ENCODE measurements at places on chromosomes 1 and 21.
A peak's percentile ranks its signal among the peaks of the same experiment; 100 is the strongest.

GRCh38 chr21:38434913-38435533 is 63.3 kb downstream of the ERG start:
- DNase-seq, result no peak

DNA sequence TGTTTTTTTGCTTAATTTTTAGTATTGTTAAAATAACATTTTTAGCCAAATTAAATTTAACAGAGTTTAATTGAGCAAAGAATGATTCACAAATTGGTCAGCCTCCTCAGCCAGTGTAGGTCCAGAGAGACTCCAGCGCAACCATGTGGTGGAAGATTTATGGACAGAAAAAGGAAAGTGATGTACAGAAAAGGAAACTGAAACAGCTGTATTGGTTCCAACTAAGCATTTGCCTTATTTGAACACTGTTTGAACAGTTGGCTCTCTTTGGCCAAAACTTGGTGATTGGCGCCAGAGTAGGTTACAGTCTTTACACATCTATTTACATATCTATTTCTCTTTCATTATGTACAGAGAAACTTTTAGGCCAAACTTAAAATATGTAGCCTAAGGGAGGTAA is 19.4 kb downstream of the RPS6KC1 start:
- DNase-seq, result no peak

DNA sequence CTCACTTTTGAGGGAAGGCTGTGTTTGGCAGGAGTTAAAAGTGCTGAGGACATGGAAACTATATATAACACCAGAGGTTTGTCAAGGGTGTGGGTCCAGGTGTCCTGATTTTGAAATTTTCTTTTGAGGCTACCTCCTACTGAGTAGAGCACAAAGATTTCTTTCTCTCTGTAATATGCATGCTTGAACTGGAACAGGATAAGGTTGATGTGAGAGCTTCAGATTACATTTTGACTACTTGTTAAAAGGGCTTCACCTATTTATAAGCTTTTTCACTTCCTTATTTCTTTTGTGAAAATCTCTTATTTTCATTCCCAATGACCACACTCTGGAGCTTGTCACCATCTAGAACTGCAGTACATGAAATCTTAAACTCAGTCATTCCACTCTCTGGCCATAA is 59.8 kb upstream of the PLA2G4A start:
- no peak for DNase-seq

DNA sequence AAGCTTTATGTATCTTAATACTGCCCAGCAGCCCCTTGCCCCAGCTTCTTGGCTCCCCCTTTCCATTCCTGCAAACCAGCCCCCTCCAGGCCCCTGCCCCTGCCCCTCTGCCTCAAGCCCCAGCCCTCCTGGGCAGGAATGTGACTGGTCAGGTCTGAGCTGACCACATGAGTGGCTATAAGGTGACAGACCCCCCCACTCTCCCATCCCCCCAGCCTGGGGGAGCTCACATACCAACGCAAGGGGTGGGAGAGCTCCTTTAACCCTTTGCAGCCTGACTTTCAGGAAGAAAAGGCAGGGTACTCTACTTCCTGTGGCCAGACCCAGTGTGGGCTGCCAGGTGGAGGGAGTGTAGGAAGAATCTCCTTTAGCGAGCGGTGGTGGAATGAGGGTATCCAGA is 33.2 kb downstream of the AHDC1 start:
- peak; percentile 69 for DNase-seq

- DNase-seq, result no peak
Observed at GRCh38 chr1:224872832-224873433, 56.5 kb upstream of the DNAH14 start.

- no peak for DNase-seq
Observed at GRCh38 chr1:173427146-173428054, 49.7 kb upstream of the PRDX6 start.

- no peak for DNase-seq
Observed at GRCh38 chr1:20735581-20736111, 3.1 kb upstream of the SH2D5 start.

- DNase-seq, result no peak
Observed at GRCh38 chr1:27980216-27980845, 20.6 kb downstream of the XKR8 start.

DNA sequence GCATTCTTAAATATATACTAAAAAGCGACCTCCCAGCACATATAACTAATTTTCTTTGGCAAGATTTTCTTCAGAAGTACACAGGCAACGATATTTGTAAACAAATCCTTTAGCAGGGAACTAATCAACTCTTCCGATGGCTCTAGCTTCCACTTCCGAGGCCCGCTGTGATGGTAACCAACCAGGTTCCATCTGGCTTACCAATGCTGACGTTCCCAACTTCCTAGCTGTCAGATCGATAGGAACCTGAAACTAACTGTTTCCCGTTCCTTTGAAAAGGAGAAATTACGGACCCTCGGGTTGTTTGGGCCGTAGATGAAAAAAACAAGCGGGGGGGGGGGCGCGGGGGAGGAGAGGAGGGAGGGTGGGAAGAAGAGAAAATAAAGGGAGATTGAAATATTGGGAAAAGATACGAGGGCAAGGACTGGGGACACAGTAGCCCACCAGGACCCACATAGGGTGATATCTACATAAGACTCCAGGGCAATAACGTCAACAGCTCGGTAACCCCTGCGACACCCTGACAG is 513 bp downstream of the GTF2B start:
- DNase-seq, result peak; percentile 27

DNA sequence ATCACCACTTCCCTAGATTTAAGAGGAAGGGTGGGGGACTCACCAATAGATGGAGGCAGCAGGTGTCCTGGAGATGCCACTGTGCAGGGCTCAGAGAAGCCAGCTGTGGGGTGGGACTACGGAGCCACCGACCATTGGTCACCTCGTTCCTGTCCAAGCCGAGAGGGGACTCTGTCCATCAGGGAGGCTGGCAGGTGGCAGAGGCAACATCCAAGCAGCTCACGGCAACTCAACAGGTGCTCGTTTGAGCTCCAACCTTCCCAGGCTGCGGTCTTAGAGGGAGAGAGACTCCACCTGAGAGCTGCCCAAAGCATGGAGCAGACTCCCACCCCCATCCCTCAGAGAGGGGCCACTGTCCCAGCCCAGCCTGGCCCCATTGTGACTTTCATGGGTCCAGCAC is 71.4 kb downstream of the IGSF21 start:
- DNase-seq, result no peak

DNA sequence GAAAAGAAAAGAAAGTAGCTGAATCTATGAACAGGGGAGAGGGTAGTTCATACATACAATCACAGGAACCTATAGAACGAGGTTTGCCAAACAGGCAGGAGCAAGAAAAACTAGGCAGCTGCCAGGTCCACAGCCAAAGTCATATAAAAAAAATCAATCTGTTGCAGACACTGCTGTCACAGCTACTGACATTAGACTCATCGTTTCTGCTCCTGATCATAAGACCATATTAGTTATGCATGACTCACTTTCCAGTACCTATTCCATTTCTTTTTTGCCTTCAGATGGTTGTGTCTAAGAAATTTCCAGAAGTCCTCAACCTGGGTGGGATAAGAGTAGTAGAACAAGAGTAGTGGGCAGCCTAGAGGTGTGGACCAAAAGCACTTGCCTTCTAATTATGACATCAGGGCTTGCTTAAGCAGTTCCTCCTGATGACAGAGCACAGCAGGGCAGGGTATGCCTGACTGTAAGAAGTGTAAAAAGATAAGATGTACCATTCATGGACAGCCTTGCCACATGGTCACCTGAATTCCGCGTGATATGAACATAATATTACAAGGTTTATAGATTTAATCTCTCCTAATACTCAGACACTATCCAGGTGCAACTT is 323.2 kb upstream of the SGIP1 start:
- DNase-seq, result no peak

- peak; percentile 29 for DNase-seq
Observed at GRCh38 chr1:2412773-2413494, 570 bp upstream of the PEX10 start.

- no peak for DNase-seq
Observed at GRCh38 chr1:180435566-180435965, 66.8 kb downstream of the ACBD6 start.

GRCh38 chr1:50427818-50428779 is 4.9 kb upstream of the DMRTA2 start:
- peak; percentile 42 for DNase-seq

DNA sequence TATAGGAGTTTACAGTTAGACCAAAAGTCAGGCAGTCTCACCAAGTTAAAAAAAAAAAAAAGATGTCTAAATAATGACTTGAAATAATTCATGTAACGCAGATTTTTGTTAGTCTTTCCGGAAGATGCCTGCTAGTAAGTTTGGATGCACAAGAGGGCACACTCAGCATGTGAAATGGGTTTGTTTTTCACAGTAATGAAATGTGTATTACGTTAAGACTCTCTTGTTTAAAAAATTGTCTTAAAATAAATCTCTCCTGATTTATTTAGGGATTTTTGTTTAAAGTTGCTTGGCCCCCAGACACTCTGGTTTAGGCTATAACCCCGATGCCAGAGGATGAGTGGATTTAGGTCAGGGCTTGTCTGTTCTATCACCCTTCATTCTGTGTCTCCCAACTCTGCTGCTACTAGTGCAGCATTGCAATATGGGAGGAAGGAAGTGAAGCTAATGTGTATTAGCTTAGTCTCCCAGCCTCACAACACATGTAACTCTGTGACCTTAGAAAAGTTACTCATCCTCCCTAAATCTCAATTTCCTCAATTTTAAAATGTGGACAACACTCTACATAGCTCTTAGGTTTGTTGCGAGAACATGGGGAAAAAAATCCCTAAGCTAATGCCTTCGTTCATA is 25.7 kb downstream of the CTH start:
- no peak for DNase-seq

GRCh38 chr1:192506741-192507155 is 68.8 kb upstream of the RGS1 start:
- DNase-seq, result no peak

DNA sequence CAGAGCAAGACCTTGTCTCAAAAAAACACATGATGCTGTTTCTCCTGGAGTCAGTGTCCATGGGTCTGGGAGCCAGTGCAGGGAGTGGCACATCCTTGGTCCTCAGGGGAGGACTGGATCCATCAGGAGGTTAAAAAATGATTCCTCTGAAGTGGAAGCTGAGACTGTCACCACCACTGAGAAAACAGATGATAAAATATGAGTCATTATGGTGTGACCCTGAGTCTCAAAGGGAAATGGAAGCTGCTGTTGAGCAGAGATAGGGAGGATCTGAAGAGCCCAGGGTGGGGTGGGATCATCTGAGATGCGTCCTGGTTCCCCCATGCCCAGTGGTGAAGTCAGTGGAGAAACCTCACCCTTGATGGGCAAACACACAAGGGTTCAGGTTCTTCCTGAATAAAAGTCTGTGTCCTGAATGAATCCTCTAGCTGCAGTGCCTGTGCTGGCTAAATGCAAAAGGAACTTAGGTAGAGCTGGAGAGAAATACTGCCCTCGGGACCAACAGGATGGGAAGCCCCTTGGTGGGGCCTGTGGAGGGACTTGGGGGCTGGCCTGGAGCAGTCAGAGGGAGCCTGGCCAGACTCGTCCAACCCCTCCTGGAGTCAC is 61.6 kb upstream of the TENT5B start:
- DNase-seq, result no peak

DNA sequence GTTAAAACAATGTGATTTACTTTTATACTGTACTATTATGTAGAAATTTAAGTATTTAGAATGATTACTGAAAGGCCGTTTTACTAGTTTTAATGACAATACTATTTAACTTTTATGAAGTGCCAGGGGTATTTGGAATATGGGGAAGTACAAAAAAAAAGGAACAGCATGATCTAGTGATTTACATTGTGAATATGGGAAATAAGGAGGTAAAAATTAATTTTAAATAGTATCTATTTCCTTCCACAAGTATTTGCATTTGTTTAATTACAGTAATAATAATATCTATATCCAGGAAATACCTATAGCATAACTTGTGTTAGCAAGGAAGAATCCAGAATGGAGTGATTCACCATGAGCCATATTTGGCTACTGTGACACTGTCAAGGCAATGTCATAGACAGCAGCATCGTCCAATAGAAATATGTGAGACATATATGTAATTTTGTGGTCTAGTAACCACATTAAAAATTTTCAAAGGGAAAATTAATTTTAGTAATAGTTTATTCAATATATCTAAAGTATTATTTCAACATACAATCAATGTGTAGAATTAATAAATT is 22.0 kb downstream of the CNST start:
- DNase-seq, result no peak

- DNase-seq, result peak; percentile 37
Observed at GRCh38 chr1:55071477-55071876, 32.1 kb downstream of the PCSK9 start.

- no peak for DNase-seq
Observed at GRCh38 chr21:32018381-32018780, 145.6 kb downstream of the HUNK start.

DNA sequence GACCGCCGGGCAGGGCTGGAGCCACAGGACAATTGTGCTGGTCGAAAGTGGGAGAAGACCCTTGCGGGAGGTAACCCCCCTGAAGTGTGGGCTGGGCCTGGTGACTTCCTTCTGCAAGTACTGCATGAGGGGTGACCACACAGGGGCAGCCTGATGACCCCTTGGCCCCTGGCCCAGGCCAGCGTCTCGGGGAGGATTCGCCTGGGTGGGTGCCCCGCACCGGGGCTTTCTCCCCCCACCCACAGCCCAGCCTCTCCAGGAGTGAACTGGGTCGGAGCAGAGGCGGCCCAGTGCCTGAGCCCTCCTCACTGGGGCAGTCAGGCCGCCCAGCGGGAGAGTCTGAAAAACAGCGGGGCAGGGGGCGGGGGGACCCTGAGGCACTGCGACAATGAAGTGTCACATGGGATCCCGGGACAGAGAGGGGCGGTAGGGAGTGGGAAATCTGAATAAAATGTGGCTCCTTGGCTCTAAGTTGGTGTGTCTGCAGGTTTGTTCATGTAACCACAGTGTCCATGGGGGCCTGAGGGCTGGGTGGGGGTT is 1.6 kb upstream of the DNMT3L start:
- peak; percentile 68 for DNase-seq

GRCh38 chr1:217062586-217062985 is 339.4 kb upstream of the ESRRG start:
- no peak for DNase-seq

- no peak for DNase-seq
Observed at GRCh38 chr1:10586125-10586524, 111.4 kb downstream of the PEX14 start.

DNA sequence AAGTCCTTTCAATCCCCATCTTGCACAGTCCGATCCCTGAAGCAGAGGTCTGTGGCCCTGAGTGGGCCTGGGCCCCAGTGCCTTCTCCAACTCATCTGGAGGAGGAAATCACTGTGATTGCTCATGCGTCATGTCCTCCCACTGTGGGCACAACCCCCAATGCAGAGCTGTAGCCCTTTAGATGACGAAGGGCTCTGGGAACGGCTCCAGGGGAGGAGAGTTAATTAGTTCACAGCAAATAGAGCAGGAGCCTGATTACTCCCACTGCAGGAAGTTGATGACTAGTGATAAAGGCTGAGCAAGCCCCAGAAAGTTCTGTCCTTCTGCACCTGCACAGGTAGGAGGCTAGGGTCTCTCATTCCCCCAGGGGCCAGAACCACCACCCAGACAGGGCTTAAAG is 111.5 kb downstream of the CCDC185 start:
- DNase-seq, result no peak

Measured in nephron progenitor cell (in vitro differentiated cells).